ENCODE measurements at places on chromosomes 2 and 18.

- no peak for DNase-seq
Observed at GRCh38 chr18:60149316-60149715, 223.3 kb downstream of the MC4R start.

GRCh38 chr2:145909175-145909755 is 1389.3 kb upstream of the ZEB2 start:
- DNase-seq, result no peak

GRCh38 chr2:160825433-160825832 is 331.8 kb upstream of the RBMS1 start:
- DNase-seq, result no peak

- no peak for DNase-seq
Observed at GRCh38 chr18:51235009-51235789, 37.7 kb upstream of the MEX3C start.

- no peak for DNase-seq
Observed at GRCh38 chr2:9760069-9760901, 83.0 kb upstream of the TAF1B start.

DNA sequence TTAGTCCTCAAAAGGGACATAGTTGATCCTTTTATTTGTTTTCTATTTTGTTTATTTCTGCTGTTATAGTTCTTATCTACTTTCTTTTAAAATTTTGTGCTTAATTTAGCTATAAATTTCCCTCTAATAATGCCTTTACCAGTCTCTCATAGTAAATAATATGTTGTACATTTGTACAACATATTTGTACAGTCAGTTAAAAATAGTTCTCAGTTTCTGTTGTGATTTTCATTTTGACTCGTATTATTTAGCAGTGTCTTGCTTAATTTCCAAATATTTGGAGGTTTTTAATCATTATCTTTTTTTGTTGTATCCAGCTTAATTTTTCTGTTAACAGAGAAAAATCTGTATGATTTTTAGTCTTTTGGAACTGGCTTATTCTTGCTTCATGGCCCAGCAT is 443.6 kb upstream of the TRIB2 start:
- DNase-seq, result no peak

GRCh38 chr2:238256594-238257104 is 16.8 kb upstream of the HES6 start:
- peak; percentile 72 for DNase-seq

- no peak for DNase-seq
Observed at GRCh38 chr2:182550234-182550633, 123.4 kb upstream of the PDE1A start.

- no peak for DNase-seq
Observed at GRCh38 chr2:182381225-182381624, 45.6 kb downstream of the PDE1A start.

DNA sequence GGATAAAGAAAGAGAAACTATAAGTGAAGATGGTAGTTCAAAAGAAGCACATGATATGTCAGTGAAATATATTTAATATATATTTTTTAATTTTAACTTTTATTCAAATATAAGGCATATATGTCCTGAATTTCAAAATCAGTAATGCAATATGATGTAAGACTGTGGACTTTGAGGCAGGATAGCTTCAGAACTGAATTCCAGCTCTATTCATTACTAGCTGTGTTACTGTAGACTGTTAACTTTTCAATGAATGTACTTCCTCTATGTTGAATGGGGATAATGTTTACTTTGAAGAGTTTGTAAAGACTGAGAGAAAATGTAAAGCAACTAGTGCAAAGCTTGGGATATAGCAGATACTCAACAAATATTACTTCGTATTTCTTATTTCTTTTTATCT is 112.6 kb downstream of the PMS1 start:
- no peak for DNase-seq

- no peak for DNase-seq
Observed at GRCh38 chr2:13584020-13584419, 867.3 kb downstream of the TRIB2 start.

DNA sequence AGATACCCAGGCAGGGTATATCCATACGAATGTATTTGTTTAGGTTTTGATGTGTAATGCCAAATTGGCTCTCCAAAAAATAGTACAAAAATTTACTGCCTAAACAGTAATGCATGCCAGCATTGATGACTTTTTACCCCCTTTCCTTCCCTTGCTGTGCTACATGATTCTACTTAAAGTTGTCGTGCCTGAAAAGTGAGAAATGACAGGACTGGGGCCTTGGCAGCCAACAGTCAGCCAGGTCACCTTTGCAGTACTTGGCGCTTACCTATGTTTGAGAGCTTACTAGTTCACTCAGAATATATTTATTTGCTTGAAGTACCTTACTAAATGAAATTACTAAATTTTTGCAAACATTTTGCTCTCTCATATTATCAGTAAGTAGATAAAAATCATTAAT is 1329.1 kb downstream of the DPP10 start:
- DNase-seq, result no peak

- no peak for DNase-seq
Observed at GRCh38 chr2:149167001-149167780, 128.7 kb downstream of the LYPD6B start.

GRCh38 chr18:13618760-13619438 is 107.5 kb downstream of the FAM210A start:
- no peak for DNase-seq

DNA sequence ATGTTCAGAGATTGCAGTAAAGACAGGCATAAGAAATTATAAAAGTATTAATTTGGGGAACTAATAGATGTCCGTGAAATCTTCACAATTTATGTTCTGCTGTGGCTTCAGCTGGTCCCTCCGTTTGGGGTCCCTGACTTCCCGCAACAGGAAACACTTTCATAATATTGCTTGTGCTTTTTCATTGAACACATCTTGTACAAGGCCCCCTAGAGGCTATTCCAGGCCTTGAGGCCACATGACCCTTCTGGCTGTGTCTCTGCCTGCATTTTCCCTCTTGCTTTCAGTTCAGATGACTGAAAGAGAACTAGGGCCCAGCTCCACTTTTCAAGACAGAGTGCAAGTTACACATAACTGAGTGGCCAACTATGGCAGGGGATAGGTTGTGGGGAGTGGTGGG is 164.1 kb downstream of the TMEM247 start:
- no peak for DNase-seq

GRCh38 chr2:55010149-55010591 is 40.1 kb downstream of the RTN4 start:
- DNase-seq, result no peak

DNA sequence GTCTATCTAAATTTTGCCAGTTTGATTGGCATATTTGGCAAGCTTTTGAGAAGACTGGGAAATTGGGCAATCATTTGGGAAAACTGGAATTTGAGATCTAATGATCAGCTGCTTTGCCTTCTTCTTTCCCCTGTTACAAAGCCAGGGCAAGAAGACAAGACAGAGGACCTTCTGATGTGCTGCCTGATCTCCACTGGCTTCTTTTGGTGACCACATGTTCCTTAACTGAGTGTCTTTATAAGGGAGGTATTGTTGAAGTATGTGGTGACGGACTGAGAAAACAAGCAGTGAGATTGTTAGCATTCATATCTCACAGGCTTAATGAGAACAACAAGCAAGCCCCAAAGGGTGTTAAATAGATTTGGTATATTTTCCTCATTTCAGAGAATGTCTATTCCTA is 175.8 kb downstream of the SLC8A1 start:
- DNase-seq, result no peak

DNA sequence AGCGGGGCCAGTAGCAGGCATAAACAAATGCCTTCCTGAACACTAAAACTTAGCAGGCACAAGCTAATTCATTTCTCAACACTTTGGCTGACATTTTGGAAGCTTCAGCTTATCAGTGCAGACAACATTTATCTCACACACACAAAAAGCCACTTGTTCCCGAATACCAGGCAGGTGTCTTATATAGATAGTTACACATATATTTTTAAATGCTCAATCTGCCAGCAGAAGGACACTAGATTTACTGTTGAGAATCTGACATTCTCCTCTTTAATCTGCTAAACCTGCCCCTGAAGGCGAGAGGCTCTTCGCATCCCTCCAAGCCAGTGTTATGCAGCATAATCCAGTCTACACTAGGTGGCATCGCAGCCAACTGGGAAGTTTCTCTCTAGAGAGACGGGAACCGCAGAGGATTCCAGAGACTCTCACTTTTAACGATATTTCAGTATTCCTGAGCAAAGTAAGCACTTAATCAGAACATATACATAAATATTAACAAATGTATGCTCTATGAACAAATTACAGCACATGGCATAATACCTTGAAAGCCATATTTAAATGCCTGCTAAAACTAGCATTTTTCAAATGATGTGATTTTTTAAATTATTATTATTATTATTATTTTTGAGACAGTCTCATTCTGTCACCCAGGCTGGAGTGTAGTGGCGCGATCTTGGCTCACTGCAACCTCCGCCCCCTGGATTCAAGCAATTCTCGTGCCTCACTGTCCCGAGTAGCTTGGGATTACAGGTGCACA is 90.2 kb upstream of the SCG2 start:
- peak; percentile 8 for DNase-seq
